Urinary bladder (tissue), 4 donors: ENCODE measurements at places on chromosomes 12 and 14.

DNA sequence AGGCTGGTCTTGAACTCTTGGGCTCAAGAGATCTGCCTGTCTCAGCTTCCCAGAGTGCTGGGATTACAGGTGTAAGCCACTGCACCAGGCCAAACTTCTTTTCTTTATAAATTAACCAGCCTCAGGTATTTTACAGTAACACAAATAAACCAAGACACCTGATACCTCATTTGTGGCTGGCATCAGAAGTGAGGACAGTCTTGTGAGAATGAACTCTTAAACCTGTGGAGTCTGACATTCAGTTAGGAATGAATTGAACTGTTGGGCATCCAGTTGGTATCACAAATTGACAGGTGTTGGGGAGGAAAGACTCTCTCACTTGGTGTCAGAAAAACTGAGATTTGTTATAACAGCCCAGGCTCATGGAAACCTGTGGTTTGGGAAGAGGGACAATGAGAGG, 120.5 kb downstream of the DENND5B start:
- no peak for DNase-seq

DNA sequence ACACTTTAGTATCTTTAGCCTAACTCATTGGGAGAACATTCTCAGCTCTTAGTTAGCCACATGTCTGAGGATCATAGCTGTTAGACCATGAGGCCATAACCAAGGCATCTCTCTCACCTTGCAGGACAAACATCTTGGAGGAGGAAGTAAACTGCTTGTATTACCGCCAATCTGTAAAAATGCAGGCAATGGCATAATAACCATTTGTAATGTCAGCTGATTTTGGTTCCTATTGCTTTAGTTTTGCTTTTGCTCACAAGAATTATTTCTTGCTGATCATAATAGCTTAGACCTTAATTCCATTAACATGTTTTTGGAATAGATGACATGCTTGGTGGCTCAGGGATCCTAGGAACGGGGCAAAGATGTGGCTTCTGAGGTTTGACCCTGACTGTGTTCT, 16.4 kb upstream of the GSG1 start:
- DNase-seq, result no peak

DNA sequence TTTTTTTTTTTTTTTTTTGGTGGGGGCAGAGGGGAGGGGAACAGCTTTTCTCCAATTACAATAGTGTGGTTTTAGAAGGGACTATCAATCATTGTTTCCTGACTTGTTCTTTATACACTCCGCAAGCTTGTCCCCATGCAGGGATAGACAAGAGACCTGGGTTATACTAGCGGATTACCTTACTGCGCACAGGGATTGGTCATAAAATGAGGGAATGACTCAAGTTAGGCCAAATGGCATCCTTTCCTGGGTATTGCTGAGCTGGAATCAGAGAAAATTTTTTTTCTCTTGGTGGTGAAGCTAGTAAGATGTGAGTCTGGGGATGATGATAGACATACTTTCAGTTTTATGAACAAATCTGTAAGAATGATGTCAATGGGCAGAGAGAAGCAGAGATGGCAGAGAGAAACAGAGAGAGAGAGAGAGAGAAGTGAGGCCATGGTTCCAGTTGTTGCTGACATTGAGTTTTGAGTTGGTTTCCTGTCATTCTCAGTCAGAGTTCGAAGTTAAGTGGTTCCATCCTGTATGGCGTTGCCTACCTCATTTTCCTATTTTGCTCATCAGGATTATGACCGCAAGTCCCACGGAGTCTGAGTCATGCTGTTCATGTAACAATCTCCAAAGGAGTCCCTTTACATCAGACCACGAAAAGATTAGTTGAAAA, 59.1 kb upstream of the OTOGL start:
- no peak for DNase-seq

DNA sequence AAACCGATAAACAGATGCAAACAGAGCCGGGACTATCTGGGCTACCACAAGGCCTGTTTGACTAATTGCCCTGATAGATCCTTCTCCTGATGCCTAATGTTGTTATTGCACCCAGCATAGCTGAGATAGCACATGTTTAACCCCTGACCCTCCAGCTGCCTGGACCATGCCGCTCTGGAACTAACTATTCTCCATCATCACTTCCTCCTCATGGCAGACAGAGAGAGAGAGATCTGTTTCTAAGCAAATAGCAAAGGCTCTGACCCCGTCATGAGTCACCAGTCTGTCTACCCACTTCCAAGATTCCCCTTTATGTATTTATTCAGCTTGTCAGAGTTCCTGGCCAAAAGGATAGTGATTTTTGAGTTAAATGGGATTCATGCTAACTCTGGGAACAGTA, 58.2 kb upstream of the FLRT2 start:
- no peak for DNase-seq

- DNase-seq, result peak; percentile 41
These were observed 19.3 kb downstream of the BRF1 start for GRCh38 chr14:105281371-105282097.

- DNase-seq, result no peak
These were observed 26.3 kb upstream of the ANO2 start for GRCh38 chr12:5971194-5971850.

- no peak for DNase-seq
These were observed 5.7 kb downstream of the GNG2 start for GRCh38 chr14:51865953-51866747.

DNA sequence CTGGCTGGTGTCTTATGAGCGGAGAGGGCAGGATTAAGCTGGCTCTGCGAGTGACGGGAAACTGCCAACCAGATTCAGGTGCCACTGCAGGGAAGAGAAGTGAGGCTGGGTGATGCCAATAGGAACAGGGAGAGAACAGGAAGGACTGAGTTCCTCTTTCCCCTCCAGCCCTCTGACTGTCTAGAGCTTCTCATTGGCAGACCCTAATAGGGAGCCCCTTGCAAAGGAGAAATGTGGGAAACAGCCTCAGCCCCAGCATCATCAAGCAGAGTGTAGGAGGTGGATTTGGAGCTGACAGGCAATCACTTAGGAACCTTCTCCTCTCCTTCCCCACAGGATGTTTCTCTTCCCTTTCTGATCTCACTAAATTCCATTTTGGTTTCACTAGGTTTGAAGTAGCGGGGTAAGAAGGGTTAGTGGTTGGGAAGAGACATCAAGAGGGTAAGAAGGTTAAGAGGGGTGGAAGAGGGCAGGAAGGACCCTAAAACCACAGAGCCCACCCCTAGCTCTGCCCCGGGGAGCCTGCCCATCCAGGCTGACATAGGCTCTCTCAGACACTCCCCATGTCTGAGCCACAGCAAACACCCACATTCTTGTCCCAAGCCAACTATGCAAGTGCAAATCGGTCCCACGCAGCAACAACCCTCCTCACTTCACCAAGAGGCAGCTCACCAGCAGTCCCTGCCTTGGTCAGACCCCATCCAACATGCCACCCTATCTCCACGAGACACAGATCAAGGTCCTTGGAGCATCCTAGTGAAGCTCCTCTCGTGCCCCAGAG, 111.1 kb downstream of the STAB2 start:
- no peak for DNase-seq

DNA sequence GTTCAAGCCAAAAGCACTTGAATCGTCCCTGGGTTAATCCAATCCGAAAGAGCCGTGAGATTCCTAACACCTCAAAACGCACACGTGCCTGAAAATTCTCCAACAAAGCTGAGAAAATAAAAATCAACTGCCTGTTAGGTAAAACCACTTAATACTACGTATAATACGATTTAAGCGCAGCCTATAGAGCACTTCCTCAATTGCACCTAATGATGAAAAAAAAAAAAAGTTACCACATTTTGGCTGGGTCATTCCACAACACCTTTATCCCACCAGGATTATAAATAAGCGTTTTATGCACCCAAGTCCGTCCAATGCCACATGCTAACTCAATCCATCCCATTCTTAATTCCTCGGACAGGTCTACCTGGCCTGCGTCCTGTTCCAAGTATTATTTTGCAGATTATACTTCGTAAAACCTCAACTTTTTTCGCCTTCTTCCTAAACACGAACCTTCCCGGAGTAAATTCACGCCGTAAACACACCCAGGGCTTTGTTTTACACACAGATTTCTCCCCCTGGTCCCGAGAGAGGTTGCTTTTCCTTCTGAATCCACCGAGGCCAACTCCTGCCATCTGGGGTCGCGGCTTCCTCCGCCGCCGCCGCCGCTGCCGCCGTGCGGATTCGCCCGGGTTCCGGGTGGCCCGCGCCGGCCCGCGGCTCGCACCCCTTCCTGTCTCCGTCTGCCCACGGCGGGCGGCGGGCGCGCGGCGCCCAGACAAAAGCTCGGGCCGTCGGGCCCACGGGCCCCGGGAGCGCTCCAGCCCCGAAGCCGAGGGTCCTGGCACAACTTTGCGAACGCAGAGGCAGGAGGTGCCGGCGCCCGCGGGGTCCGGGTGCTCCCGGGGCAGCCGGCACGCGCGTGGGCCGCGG, 66.2 kb downstream of the RNF34 start:
- DNase-seq, result no peak

DNA sequence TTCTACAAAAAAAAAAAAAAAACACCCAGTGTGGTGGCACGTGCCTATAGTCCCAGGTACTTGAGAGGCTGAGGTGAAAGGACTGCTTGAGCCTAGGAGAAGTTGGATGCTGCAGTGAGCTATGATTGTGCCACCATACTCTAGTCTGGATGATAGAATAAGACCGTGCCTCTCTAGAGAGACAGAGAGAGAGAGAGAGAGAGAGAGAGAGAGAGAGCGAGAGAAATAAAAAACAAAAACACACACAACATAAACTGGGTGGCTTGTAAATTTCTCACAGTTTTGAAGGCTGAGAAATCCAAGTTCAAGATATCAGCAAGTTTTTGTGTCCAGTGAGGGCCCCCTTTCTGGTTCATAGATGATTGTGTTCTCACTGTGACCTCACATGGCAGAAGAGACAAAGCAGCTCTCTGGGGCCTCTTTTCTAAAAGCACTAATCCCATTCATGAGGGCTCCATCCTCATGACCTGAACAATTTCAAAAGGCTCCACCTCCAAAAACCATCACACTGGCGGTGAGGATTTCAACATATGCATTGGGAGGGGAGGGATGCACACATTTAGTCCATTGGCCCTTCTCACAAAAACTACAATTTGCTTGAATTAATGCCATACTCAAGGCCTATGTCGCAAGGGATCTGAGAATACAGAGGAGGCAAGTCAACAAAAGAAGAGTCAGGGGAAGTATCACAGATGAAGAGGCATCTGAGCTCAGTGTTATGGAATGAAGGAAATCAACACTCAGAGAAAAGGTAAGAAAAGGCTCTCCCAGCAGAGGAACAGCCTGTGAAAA, 94.9 kb downstream of the PPM1H start:
- no peak for DNase-seq

- no peak for DNase-seq
These were observed 93.3 kb downstream of the ERGIC2 start for GRCh38 chr12:29287622-29288021.

GRCh38 chr14:74663884-74664283, 49.0 kb downstream of the AREL1 start:
- DNase-seq, result no peak

DNA sequence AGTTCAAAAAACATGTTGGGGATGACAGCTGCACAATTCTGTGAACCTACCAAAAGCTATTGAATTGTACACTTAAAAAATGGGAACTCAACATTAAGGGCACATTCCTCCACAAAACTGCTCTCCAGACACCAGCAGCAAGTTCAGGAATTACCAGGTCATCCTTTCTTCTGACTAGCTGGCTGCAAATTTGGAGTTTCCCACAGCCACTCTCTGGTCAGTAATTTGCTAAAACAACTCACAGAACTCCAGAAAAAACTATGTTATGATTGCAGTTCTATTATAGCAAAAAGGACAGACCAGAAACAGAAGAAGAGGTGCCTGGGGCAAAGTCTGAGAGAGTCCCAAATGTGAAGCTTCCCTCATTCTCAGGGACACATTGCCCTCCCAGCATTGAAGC, 20.1 kb upstream of the PLEKHD1 start:
- no peak for DNase-seq
